Kidney (tissue), 22 donors: ENCODE measurements at places on chromosomes 5 and 9. TPM values are rescaled to one million over a fixed set of nuclear protein-coding genes. Genes with fewer than 3 reads are reported as not detected.

The ARL10 gene
- total RNA-seq: 6.2 TPM

The CDH12 gene
- total RNA-seq: not detected

The C9 gene
- total RNA-seq: 4.5 TPM

The LMAN2 gene
- 137 TPM for total RNA-seq

The CRB2 gene
- 0.88 TPM for total RNA-seq

The NPR2 gene
- total RNA-seq: 17.0 TPM

The SUB1 gene
- total RNA-seq: 167 TPM

The PRRX2 gene
- 1.8 TPM for total RNA-seq

- DNase-seq: no peak
- no peaks in the 10 kb centered on the region for H3K4me1 ChIP-seq
- H3K36me3 ChIP-seq: no peaks in the 10 kb centered on the region
- no peak overlapping the region for H3K4me3 ChIP-seq
Measured at GRCh38 chr5:26121338-26121737, 917.0 kb downstream of the CDH9 start.

- H3K4me3 ChIP-seq: no peak overlapping the region
- no peaks in the 10 kb centered on the region for H3K4me1 ChIP-seq
- no peak overlapping the region for H3K27ac ChIP-seq
- no peak for DNase-seq
- peaks cover 11% of the 10 kb centered on the region for H3K36me3 ChIP-seq
Measured at GRCh38 chr5:151270599-151270998, 17.6 kb downstream of the GM2A start.

DNA sequence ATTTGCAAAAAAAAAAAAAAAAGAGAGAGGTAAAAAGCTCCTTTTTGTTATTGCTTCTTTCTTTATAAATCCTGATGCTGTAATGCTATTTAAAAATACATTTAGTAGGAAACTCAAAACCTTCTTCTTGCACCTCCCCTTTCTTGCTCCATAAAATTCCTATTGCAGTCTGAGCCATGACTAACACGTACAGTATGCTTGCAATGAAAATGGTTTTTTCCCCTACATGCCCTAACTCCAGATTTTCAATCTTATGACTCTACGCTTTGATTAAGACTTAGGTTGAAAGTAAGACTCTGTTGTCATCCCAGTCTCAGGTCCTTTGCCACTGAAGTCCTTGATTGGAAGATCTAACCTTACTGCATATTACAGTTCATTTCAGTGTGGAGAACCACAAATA, 23.9 kb downstream of the FGF10 start:
- no peak overlapping the region for H3K27ac ChIP-seq
- H3K4me3 ChIP-seq: no peak overlapping the region
- no peak for DNase-seq
- H3K4me1 ChIP-seq: no peaks in the 10 kb centered on the region
- no peaks in the 10 kb centered on the region for H3K27me3 ChIP-seq
- no peaks in the 10 kb centered on the region for H3K36me3 ChIP-seq

DNA sequence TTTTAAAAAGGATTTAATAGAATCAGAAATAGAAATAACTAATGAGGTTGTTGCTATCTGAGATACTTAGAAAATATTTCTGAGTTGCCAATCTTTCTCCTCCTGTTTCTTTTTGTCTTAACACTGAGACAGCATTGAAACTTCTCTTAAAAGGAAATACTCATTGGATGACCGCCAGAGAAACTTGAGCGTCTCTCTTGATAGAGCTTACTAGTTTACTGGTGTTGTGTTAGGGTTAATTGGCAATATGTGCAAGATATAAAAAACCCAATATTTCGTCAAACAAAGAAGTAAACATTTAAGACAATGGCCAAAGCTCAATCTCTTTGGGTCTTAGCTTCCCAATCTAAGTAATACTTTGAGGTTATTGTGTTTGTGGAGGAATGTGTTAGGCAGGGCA, 176.4 kb upstream of the CHD1 start:
- H3K4me1 ChIP-seq: no peaks in the 10 kb centered on the region
- H3K36me3 ChIP-seq: no peaks in the 10 kb centered on the region
- no peak overlapping the region for H3K4me3 ChIP-seq
- no peak for DNase-seq
- H3K27ac ChIP-seq: no peak overlapping the region

GRCh38 chr5:132032196-132032595, 20.7 kb upstream of the ACSL6 start:
- no peak for DNase-seq
- no peaks in the 10 kb centered on the region for H3K4me1 ChIP-seq
- H3K27me3 ChIP-seq: no peaks in the 10 kb centered on the region
- no peaks in the 10 kb centered on the region for H3K36me3 ChIP-seq

DNA sequence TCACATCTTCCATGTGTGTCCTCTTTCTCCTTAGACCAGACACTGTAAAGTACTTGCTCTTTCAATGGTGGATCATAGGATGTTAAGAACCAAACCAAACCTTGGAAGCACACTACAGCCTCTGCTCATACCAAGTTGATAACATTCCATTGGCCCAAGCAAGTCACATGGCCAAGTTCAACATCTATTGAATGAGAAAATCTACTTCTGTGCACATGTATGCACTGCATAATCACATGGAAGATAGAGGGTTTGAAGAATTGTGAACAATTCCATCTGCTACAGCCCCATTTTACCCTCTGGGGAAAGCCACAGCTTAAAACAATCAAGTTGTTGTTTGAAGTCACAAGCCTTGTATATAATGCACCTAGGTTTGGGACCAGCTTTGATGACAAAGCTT, 68.2 kb downstream of the MFAP3 start:
- H3K36me3 ChIP-seq: no peaks in the 10 kb centered on the region
- no peaks in the 10 kb centered on the region for H3K27me3 ChIP-seq
- no peaks in the 10 kb centered on the region for H3K4me1 ChIP-seq

DNA sequence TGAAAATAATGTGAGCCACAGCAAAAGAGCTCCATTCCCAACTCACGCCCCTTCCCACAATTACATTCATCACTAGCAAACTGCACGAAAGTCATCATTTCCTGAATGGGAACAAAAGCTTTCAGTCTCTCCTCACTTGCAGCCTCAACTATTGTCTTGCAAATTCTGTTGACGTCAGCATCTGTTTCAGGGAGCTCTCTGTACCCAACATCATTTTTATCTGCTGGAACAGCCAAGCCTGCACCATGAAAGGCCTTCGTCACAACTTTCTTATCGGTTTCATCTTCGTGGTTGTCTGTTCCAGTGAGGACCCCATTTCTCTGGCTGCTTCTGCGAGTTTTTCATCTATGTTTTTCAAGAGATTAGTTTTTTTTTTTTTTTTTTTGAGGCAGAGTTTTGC, 14.3 kb upstream of the RNF130 start:
- DNase-seq: no peak
- H3K4me3 ChIP-seq: no peak overlapping the region
- H3K27me3 ChIP-seq: no peaks in the 10 kb centered on the region
- H3K36me3 ChIP-seq: no peaks in the 10 kb centered on the region
- H3K27ac ChIP-seq: no peak overlapping the region
- H3K4me1 ChIP-seq: no peaks in the 10 kb centered on the region

DNA sequence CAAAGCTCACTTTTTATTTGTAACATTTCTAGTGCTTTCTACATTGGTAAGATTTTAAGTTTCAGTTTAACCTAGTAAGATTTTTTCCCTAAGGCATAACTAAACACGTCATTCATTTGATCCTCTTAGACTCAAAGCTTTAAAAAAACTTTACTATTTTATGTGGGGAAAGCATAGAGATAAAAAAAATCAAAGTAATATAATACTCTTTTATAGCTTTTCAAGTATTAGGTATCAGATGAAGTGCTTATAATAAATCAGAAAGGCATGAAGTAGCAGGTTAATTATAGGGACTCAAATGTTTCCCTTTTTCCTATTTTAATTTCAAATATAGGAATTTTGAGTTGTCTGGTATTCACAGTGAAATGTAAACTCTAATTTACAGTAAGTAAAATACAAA, 68.0 kb upstream of the POU5F2 start:
- no peak overlapping the region for H3K27ac ChIP-seq
- H3K4me3 ChIP-seq: no peak overlapping the region
- no peaks in the 10 kb centered on the region for H3K27me3 ChIP-seq
- H3K36me3 ChIP-seq: no peaks in the 10 kb centered on the region

DNA sequence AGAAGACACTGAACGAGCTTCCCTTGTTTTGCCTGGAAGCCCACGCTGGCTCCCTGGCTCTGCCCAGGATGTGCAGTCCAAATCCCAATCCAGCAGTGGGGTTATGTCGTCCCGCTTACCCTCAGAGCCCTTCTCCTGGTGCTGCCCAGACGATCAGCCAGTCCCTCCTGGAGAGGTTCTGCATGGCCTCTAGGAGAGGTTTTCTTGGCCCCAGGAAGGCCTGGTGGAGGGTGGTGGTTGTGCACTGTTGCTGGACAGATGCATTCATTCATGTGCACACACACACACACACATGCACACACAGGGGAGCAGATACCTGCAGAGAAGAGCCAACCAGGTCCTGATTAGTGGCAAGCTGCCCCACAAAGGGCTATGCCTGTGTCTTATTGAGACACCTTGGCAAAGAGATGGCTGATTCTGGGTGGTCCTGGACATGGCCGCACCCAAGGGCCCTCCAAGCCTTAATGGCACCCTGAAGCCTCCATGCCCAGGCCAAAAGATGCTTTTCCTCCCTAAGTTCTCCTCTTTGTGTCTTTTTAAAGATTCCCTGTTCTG, 10.5 kb upstream of the OLFM1 start:
- peak; percentile 24 for DNase-seq
- H3K4me1 ChIP-seq: peaks cover 2% of the 10 kb centered on the region
- no peak overlapping the region for H3K27ac ChIP-seq
- no peak overlapping the region for H3K4me3 ChIP-seq
- no peaks in the 10 kb centered on the region for H3K36me3 ChIP-seq

GRCh38 chr9:34190996-34191892, 12.4 kb downstream of the UBAP1 start:
- H3K4me1 ChIP-seq: no peaks in the 10 kb centered on the region
- DNase-seq: no peak
- no peak overlapping the region for H3K4me3 ChIP-seq
- H3K27me3 ChIP-seq: no peaks in the 10 kb centered on the region
- H3K27ac ChIP-seq: no peak overlapping the region
- H3K36me3 ChIP-seq: no peaks in the 10 kb centered on the region

- H3K27ac ChIP-seq: no peak overlapping the region
- H3K27me3 ChIP-seq: no peaks in the 10 kb centered on the region
- H3K4me1 ChIP-seq: no peaks in the 10 kb centered on the region
- DNase-seq: no peak
- H3K36me3 ChIP-seq: no peaks in the 10 kb centered on the region
- H3K4me3 ChIP-seq: no peak overlapping the region
Measured at GRCh38 chr9:23120630-23121029, 674.0 kb downstream of the DMRTA1 start.

GRCh38 chr9:109314011-109314531, 6.8 kb downstream of the EPB41L4B start:
- H3K27ac ChIP-seq: peak overlapping the region; percentile 81
- H3K4me1 ChIP-seq: peaks cover 6% of the 10 kb centered on the region
- no peaks in the 10 kb centered on the region for H3K27me3 ChIP-seq

- no peak overlapping the region for H3K4me3 ChIP-seq
- no peaks in the 10 kb centered on the region for H3K27me3 ChIP-seq
- H3K36me3 ChIP-seq: no peaks in the 10 kb centered on the region
- H3K4me1 ChIP-seq: peaks cover 4% of the 10 kb centered on the region
- DNase-seq: no peak
- no peak overlapping the region for H3K27ac ChIP-seq
Measured at GRCh38 chr5:96004754-96005153, 43.1 kb upstream of the ELL2 start.

DNA sequence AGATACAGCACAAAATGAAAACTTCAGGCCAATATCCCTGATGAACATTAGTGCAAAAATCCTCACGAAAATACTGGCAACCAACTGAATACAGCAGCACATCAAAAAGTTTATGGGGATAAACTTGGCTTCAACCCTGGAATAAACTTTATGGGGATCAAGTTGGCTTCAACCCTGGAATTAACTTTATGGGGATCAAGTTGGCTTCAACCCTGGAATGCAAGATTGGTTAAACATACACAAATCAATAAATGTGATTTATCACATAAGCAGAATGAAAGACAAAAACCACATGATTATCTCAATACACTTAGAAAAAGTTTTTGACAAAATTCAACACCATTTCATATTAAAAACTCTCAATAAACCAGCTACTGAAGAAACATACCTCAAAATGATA, 213.7 kb upstream of the DMRTA1 start:
- H3K4me1 ChIP-seq: no peaks in the 10 kb centered on the region
- no peaks in the 10 kb centered on the region for H3K36me3 ChIP-seq
- H3K27me3 ChIP-seq: no peaks in the 10 kb centered on the region
- DNase-seq: no peak

- no peak overlapping the region for H3K27ac ChIP-seq
- H3K36me3 ChIP-seq: no peaks in the 10 kb centered on the region
- DNase-seq: no peak
Measured at GRCh38 chr5:160474084-160474483, 52.4 kb downstream of the PTTG1 start.

DNA sequence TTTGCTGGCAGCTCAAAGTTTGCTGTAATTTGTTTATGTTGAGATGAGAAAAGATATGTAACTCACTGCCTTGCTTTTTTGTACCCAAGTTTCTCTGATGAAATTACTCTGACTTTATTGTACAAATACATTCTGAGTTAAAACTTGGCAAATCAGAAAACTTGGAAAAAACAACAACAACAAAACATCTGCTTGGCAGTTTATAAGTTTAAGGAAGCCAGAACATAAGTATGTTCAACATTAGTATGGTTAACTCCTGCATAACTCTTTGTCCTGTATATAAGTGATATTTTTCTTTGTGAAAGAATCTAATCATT, 233.1 kb downstream of the MAST4 start:
- no peak overlapping the region for H3K4me3 ChIP-seq
- H3K27ac ChIP-seq: no peak overlapping the region
- no peaks in the 10 kb centered on the region for H3K27me3 ChIP-seq

DNA sequence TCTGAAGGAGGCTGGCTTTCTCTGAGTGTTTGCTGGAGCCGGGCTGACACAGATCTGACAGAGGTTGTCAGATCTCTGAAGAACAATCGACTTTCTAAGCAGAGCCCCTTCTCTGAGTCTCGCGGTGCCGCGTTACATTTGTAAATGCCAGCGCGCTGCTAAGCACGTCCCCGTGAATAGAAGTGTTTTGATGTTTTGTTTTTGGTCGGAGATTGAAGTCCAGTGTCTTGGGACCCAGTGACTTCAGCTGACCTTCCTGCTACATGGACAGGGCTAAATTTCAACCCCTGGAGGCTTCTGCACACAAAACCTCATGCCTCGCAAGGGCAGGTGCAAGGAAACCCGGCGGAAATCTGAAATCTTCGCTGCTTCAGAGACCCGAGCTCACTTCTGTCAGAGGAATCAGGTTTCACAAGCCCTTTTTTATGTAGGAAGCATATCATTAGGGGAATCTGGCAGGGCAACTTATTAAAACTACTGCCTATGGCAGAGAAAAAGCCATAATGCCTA, 27.2 kb downstream of the NEUROG1 start:
- peaks cover 7% of the 10 kb centered on the region for H3K27me3 ChIP-seq
- peaks cover 6% of the 10 kb centered on the region for H3K4me1 ChIP-seq
- H3K36me3 ChIP-seq: no peaks in the 10 kb centered on the region
